ENCODE measurements at places on chromosomes 1 and 21.

GRCh38 chr1:28902738-28903137 lies 11.6 kb upstream of the EPB41 start:
- DNase-seq, result no peak

- no peak for DNase-seq
Observed at GRCh38 chr1:19205845-19206244, 4.2 kb downstream of the UBR4 start.

GRCh38 chr1:107710005-107710404 lies 255.0 kb downstream of the VAV3 start:
- DNase-seq, result no peak

- DNase-seq, result no peak
Observed at GRCh38 chr1:24266398-24266941, 52.7 kb upstream of the GRHL3 start.

GRCh38 chr1:63108206-63108605 lies 214.2 kb upstream of the FOXD3 start:
- DNase-seq, result no peak

DNA sequence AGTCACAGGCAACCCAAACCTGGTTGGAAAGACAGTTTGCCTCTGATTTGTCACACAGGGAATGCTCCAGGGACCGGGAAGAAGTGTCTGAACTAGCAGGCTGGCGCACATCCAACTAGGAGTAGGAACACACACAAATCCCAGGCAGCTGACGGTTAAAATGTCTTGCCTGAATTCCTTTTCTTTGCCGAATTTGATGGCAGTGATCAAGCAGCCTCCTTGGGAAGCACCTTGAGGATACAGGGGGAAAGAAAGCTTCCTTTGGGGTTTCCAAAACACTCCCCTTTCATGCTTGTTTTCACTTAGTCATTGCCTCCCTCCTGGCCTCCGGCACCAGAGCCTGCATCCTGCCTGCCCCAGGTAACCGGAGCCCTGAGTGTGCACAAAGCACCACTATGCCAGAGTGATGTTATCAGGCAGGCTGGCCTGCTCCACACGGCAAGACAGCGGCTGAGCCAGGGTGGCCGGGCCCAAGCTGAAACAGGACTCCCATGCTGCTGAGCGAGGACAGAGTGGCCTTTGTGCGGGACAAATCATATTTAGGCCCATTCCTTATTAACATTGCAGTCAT lies 193.8 kb downstream of the LMX1A start:
- peak; percentile 29 for DNase-seq

DNA sequence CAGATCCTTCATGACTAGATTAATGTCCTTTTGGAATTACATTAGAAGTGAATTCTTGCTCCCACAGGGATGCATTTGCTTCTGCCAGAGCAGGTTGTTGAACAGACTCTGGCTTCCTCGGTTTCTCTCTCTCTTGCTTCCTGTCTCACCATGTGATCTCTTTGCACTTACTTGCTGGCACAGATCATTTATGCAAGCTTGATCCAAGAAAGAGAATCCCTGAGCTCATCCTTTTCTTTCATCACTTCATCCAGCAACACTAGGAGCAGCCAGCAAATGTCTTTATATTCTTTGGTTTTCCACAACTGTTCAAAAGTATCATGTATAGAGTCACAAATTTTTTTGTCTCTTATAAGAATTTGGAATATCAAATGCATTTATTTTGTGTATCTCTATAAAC lies 313.5 kb downstream of the ZNF326 start:
- no peak for DNase-seq

- no peak for DNase-seq
Observed at GRCh38 chr1:234111458-234112142, 207.1 kb downstream of the SLC35F3 start.

- DNase-seq, result no peak
Observed at GRCh38 chr1:53562291-53562980, 103.2 kb downstream of the DMRTB1 start.

DNA sequence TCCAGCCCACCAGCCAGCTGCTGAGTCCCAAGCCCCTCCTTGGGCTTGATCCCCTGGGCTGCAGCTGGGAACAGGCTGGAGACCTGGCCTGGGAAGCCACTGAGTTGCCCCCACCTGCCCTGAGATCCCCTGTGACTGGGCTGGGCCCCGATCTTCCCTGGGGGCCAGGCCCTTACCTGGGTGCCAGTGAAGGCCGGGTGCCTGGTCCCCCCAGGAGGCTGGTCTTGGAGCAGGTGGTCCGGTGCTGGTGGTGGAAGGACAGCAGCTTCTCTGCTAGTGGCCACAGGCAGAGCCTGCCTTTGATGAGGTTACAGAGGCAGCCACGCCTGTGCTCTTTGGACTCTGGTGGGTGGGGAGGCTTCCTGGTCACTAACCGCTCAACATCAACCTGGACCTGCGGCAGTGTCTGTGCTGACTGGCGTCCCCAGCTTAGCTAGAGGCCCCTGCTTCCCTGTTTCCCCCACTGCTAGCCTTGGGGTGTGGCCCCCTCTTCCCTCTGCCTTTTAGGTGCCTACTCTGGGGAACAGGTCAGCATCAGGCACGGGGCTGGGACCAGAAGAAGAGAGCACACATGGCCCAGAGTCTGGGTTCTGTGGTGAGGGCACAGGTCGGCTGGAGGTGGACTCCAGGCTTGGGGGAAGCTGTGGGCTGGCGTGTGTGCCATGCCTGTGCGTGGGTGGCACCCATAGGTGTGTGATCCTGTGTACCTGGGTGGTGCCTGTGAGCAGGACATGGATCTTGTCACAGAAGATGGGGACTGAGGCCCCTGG lies at the start of gene EPS8L3:
TSS of gene EPS8L3 (minus strand) at position 278 of the 770 bp plus-strand sequence. CDS start 2,174 bp downstream, outside the sequence.
- DNase-seq, result no peak

DNA sequence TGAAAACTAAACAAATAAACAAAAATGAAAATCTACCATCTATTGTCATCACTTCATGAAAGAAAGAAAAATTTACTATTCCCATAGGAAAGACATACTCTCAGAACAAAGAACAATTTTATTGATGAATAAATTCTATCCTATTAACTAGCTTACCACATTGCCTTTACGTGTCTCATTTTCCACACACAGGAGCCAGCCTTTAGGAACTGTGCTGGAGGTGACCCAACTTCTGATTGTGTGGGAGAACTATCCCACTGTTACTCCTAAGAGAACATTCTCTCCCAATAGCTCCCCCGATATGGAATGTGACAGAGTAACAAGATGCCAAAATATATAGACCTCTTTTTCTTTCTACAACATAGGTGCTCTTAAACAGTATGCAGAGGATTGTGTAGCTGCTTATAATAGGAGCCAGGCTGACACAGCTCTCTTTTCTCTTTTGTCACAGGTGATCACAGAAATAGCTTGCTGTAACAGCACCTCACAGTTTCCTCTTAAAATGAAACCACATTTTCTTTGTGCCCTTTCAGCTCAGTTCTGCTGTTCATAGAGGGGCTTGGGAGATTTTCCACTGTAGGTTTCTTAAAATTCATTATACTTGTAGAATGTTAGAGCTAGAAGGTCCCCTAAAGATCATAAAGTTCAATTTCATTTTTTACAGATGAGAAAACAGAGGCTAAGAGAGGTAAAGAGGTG lies 35.5 kb downstream of the C21orf91 start:
- no peak for DNase-seq

DNA sequence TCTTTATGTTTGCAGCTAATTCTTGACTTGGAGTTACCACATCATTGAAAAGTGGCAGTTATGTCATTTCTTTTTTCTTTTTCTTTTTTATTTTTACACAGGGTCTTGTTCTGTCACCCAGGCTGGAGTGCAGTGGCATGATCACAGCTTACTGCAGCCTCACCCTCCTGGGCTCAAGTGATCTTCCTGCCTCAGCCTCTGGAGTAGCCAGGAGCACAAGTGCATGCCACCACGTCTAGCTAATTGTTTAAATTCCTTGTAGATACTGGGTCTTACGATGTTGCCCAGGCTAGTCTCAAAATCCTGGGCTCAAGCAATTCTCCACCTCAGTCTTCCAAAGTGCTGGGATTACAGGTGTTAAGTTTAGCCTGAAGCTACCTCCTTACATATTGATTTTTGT lies 52.1 kb upstream of the KANK4 start:
- DNase-seq, result no peak

DNA sequence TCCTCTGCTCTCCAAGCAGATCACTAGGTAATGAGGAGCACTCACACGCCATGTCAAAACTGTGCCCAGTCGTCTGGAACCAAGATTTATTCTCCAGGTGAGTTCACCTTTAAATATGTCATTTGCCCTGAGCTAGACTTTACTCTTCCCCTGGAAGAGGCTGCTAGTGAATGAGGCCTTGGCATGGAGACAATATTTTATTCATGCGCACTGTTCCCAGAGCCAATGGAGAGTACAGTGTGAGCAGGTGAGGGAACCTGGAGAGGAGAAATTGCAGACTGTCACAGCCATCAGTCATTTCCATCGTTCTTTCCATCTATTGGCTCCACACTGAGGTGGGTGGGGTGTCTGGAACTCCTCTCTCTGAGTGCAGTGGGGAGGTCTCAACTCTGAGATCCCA lies 333.6 kb downstream of the KCNH1 start:
- peak; percentile 78 for DNase-seq

- DNase-seq, result no peak
Observed at GRCh38 chr1:91161166-91161565, 139.3 kb upstream of the ZNF644 start.

GRCh38 chr1:10996100-10996499 lies 16.4 kb upstream of the TARDBP start:
- DNase-seq, result no peak

- peak; percentile 62 for DNase-seq
Observed at GRCh38 chr1:222777977-222778376, 36.9 kb upstream of the DISP1 start.

GRCh38 chr1:116166011-116166571 lies 54.9 kb downstream of the MAB21L3 start:
- no peak for DNase-seq

GRCh38 chr21:41877901-41878830 lies 978 bp downstream of the PRDM15 start:
- DNase-seq, result no peak

Data from NCI-H2081 treated with DMSO at 0.1 percent for 48 hours (cell line).